IPS DF 19.7 (cell line): ENCODE measurements at places on chromosomes 2 and 18.
A peak's percentile ranks its signal among the peaks of the same experiment; 100 is the strongest.

DNA sequence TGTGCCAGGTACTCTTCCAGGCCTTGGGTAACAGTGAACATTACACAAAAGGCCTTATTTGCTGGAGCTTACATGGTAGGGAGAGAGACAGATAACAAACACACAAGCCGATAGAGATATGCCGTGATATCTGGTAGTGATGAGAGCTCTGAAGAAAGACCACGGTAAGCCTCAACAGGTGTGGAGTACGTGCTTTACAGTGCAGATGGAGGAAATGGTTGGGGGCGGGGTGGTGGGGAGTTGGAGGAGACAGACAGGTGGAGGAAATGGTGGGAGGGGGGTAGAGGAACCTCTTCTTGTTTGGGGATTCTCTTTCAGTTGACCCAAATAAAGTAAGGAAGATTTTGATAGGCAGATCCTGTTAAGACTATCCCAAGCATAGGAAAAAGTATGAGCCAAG is 141.1 kb upstream of the ALPP start:
- DNase-seq, result no peak

DNA sequence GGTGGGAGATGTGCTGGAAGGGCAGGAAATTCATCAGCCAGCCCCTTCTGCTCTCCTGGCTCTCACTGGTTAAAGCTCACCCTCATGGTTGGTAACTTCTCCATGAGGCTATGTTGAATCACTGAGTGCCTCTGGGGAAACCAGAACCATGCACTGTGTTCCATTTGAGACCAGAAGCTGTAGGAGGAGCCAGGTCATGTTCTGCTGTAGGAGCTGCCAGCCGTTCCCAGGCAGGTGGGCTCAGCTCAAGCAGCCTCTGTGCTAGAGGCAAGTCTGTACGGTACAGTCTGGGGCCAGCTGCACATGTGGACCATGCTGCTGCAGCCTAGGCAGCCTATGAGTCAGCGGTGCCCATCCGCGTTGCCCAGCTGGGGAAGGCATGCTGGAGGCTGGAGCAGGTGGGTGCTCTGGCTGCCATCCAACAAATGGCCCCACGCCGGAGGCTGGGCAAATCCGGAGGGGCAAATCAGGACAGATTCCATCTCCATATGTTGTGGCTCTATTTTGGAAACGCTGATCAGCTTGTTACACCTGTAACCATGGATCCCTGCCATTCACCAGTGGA is 22.0 kb upstream of the KCNF1 start:
- DNase-seq, result no peak

DNA sequence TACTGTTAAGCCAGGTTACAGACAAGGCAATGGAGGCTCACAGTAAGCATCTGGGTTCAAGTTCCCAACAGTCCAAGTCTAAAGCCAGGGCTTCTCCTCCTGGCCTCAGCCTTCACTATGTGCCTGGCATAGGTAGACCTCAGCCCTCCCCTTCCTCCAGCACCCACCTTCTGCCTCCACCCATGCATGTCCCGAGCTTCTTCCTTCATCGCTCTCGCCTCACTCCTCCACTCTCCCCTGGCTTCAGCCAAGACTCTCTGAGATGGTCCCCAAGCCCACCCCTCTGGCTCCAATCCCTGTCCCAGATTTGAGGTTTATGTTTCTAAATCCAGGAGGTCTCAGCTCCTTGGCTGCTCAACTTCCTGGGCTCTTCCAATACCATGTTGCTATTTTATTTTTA is 26.9 kb downstream of the CENPA start:
- no peak for DNase-seq

- DNase-seq, result no peak
These were observed 587 bp upstream of the MTIF2 start for GRCh38 chr2:55269645-55269990.

DNA sequence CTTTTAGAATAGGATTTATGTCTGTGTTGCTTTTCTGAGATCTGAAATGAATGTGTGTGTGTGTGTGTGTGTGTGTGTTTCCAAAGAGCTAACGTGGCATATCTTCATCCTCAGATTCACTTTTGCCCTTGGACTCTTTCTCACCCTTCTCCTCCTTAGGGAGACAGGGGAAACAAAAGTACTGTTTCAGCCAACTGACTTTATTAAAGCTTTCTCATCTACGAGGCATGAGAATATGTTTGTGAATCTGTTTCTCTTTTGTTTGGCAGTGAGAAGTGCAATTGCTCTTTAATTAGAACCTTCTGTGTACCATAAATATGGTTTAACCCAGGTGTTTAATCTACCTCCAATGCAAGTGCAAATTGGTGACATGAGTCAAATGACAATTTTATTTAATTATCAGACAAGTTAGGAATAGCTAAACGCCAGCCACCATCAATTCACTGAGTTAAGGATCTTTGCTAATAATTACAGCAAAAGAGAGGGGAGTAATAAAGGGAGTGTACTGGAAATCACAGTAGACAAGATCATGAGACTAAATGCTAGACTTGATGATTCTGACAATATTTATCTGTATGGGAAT is 186.4 kb upstream of the COL3A1 start:
- DNase-seq, result no peak

- no peak for DNase-seq
These were observed 348.4 kb upstream of the KLHL29 start for GRCh38 chr2:23036629-23037028.

GRCh38 chr2:109055435-109055834 is 66.4 kb upstream of the EDAR start:
- no peak for DNase-seq

- no peak for DNase-seq
These were observed 63.7 kb downstream of the EIPR1 start for GRCh38 chr2:3313781-3314375.

- DNase-seq, result no peak
These were observed 303.5 kb downstream of the HRH4 start for GRCh38 chr18:24763765-24764513.

DNA sequence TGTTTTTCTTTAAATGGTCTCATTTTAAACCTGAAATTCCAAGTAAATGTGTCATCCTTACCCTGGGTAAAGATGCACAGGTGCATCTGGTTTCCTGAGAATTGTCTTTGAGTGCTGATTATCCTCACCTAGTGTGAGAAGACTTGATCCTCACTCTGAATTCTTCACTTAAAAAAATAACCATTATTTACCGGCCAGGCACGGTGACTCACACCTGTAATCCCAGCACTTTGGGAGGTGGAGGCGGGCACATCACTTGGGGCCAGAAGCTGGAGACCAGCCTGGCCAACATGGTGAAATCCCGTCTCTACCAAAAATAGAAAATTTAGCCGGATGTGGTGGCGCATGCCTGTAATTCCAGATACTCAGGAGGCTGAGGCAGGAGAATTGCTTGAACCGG is 9.9 kb upstream of the WNT6 start:
- no peak for DNase-seq

- no peak for DNase-seq
These were observed 14.4 kb upstream of the EGR4 start for GRCh38 chr2:73307720-73308119.

GRCh38 chr2:195534971-195535370 is 122.1 kb upstream of the SLC39A10 start:
- no peak for DNase-seq

- DNase-seq, result no peak
These were observed 94.7 kb downstream of the RTN4 start for GRCh38 chr2:54955358-54956110.

DNA sequence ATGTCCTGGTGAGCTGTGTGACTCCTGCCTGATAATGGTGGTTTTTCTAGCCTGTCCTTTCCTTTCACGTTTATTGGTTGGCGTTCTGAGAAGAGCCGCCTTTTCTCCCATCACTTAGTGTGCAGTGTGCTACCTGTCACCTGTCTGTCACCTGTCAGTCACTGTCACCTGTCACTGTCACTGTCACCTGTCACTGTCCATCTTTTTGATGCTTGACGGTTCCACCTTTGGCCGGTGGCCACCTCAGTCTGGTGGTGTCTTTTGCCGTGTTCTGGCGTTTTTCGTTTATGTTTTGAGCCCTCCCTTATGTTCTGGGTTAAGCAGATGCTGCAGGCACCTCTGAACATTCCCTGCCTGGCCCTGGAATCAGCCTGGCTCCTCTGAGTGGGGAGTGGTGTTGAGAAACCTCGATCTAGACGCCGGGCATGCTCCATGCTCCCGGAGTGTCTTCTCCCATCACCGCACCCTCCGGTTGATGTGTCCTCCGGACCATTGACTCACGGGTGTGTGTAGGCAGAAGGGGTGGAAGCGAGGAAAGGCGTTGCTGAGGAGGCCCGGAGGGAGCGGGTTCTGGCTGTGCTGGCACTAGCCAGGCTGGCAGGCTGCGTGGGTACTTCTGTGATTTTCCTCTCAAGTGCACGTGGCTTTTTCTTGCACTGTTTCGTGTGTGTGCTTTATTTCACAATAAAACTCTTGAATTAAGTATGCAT is 20.7 kb downstream of the DTYMK start:
- no peak for DNase-seq

- no peak for DNase-seq
These were observed 17.0 kb downstream of the SMAD7 start for GRCh38 chr18:48933578-48934414.

GRCh38 chr2:152335726-152336118 is 748 bp downstream of the FMNL2 start:
- no peak for DNase-seq

DNA sequence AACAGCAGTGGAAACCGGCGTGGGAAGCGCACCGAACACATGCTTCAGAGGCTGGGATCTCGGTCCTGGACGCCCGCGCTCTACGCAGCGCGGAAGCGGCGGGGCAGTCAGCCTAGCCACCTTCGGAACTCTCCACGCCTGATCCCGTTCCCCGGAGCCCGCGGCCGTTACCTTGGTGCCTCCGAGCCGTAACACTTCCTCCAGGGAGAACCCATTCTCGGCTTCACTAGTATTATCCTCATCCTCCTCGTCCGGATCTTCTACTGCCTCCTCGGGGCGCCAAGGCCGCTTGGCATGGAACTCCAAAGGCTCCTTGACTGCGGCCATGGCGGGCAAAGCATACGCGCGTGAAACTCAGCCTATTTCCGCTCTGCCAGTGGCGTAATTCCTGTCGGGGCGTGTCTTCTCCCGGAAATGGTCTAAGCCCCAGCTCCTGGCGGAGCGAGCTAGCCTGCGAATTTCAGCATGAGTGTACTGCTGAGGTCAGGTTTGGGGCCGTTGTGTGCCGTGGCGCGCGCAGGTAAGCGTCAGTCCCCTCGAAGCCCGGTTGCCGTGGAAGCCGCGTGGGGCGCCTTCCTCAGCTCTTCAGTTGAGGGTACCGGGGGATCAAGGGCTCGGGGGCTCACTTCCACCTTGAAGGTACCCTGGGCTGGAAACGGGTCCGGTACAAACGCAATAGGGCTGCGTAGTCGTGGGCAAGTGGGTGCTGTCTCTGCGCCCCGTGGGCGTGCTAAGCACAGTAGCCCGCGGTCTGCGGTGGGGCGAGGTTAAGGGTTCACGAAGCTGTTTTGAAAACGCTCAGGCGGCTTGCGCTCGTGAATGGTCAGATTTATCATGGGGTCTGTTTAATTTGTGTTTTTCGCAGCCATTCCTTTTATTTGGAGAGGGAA is at the start of the genes CEBPZ and NDUFAF7:
CEBPZ (minus strand) TSS at position 356 of the 890 bp plus-strand sequence; CDS start at position 327, 29 bp downstream.
NDUFAF7 (plus strand) TSS at position 418 of the 890 bp plus-strand sequence; CDS start at position 466, 48 bp downstream.
- DNase-seq, result peak; percentile 74

GRCh38 chr2:158815658-158816057 is 20.5 kb downstream of the DAPL1 start:
- no peak for DNase-seq

DNA sequence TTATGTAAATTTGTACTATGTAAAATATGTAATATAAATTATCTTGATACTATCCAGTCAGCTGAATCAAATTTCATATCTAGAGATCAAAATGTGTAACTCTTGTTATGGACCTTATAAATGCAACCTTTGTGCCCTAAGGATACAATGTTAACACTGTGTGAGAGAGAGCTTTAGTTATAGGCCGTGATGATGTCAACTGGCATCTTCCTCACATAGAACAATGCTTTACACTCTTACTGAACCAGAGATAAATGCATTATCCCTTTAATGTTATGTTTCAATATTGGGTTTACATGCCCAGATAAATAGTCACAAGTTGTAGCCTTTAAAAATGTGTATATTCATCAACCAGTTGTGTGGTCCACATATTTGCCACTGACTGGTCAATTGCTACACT is 115.1 kb downstream of the KCNJ3 start:
- DNase-seq, result no peak

- no peak for DNase-seq
These were observed 13.4 kb upstream of the CREG2 start for GRCh38 chr2:101400506-101401325.
